HS-27A (cell line): ENCODE measurements at places on chromosomes 5 and 9.
A peak's percentile ranks its signal among the peaks of the same experiment; 100 is the strongest.

GRCh38 chr5:39106322-39106721 lies 32.1 kb upstream of the RICTOR start:
- DNase-seq: no peak

DNA sequence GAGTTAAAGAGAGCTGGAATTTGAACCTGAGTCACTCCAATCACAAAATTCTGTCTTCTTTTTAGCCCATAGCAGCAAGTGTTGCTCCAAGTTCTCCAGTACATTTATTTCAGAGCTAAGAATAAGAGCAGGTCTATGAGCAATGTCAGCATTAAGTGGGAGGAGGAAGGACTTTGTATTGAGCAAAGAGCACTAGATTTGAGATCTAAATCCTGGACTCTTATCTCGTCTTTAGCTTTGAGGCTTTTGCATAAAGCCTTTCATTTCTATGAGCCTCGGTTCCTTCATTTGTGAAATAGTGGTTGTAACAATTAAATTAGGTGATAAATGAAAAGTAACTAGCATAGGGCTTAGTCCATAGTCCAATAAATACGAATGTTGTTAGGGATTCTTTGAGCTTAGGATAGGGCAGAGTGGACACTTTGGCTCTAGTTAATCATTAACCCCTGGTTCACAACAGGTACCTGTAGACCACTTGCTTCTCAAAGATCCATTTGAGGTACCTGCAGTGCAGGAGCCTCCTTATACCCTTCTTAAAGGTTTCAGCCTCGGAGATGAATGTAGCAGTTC lies 464.1 kb upstream of the KLF4 start:
- no peak for DNase-seq

DNA sequence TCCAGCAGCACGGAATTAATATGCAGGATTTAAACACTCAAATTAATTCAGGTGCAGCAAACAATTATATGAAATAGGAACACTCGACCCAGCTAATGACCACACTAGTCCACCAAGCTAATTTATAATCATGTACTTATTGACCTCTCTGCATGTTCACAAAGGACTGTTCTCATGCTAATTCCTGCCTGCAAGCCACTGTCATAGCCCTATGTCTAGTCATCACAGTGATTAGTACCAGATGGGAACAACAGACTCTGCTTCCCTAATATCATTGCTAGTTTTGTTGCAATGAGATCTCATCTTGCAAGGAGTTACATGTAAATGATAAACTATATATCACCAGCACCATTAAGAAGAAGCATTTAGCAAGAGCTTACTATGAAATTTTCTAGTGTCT lies 553.0 kb upstream of the GRAMD2B start:
- DNase-seq: no peak

GRCh38 chr5:172905346-172906140 lies 53.7 kb upstream of the RPL26L1 start:
- DNase-seq: no peak

GRCh38 chr9:6827439-6828145 lies 69.8 kb downstream of the KDM4C start:
- DNase-seq: peak; percentile 9

GRCh38 chr5:4226565-4226964 lies 630.9 kb downstream of the IRX1 start:
- DNase-seq: no peak

DNA sequence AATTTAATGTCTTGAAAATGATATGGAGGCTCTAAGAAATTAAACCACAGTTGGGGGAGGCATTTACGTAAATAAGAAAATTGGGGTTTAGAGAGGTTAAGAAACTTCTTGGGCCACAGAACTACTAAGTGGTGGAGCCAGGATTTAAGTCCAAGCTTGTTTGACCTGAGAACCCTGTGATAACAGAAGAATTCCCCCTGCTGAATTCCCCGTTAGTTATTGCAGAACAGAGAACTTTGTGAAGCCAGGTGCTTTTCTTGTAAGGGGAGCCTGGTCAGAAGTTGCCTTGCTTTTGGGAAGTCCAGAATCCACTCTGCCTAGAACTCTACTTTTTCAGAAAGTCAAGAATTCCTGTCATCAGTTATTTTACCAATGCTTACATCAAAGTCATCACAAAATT lies 309.3 kb upstream of the SEMA6A start:
- no peak for DNase-seq
